ENCODE measurements at places on chromosomes 5 and 9.

DNA sequence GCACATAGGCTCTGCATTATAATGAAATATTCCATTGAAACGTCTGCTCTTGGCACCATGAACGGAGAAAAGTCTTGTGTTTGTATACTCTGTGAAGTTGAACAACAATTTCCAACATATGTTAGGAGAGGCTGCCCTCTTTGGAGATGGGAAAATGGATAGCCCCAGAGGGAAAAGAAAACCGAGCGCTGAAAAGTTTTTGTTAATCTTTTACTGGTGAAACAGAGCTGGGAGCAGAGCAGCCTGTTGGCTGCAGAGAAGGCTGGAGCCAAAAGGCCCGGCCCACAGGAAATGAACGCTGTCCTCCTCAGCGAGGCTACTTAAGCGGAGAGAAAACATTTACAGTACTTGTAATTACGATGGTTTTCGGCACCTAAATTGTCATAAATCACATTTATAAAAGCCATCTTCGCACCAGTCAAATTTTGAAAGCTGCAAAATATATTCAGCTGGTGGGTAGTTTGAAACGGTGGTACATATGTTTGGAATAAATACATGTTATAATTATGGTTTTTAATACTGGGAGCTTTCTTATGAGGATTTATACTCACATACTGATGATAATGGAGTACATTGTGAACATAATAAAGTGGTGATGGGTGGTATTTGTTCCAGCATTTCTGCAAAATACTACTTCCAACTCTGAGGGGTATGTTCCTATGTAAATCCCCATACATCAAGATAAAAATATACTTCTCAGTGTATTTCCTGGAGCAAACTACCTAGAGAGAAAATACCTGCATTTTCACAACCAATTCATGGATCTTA lies 129.6 kb upstream of the CNTLN start:
- no peak for DNase-seq

DNA sequence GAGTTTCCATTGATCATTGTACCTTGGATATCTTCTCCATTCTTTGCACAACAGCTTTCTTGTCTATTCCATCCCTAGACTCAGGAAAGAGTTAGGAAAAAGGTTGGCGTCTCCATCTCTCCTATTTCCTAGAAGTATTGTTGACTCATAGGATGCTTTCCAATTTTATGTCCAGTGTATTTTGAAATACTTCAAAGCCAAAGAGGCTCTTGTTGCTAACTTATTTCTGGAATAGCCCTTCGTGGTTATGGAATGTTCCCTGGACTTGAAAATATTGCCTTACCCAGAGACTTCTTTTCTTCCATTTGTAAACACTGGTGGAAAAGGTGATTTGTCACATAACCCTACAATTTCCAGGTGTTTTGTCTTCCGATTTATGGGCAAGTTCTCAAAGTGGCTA lies 402.3 kb upstream of the ZNF608 start:
- no peak for DNase-seq

DNA sequence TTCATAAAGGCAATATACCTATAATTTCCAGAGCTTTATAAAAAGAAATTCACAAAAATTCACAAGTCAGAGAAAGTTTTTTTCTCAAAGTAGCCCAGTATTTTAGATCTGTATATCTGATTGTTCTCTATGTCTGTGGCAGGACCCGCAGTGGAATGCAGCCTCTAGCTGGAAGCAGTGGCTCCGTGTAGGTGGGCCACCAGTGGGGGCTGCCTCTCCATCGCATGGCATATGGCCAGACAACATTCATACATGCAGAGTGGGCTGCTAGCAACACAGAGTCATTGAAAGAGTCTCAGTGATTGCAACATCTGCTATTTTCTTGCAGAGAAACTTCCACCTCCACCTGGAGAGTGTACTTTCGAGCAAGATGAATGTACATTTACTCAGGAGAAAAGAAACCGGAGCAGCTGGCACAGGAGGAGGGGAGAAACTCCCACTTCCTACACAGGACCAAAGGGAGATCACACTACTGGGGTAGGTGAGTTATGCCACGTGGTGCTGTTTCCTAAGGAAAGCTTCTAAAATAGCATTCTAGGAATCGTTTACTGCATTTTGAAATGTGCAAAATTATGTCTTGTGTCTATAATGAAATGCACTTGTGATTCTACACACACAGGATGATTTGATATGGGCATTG lies 88.5 kb upstream of the SMC5 start:
- no peak for DNase-seq

GRCh38 chr9:129930743-129931142 lies 95.5 kb downstream of the USP20 start:
- no peak for DNase-seq

DNA sequence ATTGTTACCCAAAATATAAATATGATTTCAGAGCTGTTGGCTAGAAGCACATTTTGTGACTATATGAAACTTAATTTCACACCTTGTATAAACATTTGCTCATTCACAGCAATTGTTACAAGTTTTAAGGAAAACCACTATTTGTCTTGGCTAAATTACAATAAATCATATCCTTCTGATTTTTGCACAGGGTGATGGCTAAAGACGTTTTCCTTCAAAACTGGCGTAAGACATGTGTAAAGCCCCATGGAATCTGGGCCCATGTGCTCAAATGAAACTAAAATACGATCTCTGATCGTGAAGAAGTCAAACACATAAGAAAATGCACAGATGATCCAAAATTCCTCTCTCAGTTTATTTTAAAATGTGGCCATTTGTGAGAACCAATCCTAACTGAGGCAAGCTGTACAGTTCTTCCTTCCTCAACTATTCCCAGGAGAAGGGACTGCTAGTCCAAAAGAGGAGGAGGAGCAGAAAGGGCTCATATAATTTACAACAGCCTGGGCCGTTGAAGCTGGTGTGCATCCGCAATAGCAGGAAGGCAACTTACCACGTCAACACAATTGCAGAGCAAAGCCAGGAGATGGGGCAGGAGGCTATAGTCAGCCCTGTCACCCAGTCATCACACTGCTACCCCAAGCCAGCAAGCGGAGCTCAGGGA lies 98.4 kb downstream of the MED27 start:
- DNase-seq, result no peak

- no peak for DNase-seq
Measured at GRCh38 chr5:142438573-142438972, 113.8 kb upstream of the SPRY4 start.

DNA sequence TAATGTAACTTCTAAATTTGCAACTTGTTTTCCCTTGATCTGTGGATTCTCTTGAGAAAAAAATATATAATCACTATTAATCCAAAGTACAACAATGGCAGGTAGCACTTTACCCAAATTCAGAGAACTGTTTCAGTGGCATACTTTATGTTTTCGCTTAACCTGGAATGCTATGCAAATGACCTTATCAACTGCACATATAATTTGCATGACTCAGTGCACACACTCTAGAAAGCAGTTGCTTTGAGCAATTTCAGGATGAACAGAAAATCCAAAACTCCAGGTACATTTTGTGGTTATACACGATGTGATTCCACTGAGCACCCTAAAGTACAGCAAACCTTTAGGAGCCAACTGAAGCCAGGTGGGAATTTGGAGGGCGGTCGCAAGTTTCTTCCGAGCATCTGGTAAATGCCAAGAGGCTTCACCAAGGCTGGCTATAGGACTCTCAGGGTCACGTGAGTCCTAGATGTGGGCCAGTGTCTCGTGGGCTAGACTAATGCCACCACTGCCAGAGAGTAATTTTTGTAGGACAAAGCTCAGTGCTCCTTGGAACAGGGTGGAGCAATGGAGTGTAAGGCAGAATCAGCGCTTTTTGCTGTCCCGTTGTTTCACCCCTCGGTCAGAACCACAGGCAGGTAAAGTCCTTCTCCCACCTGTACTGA lies 37.3 kb downstream of the DMGDH start:
- no peak for DNase-seq

- no peak for DNase-seq
Measured at GRCh38 chr5:71456362-71456743, 902 bp downstream of the BDP1 start.

GRCh38 chr9:113577525-113578261 lies 114.2 kb downstream of the RGS3 start:
- no peak for DNase-seq

GRCh38 chr5:173699966-173700365 lies 83.5 kb upstream of the BOD1 start:
- DNase-seq, result no peak

GRCh38 chr5:34511915-34512314 lies 144.2 kb upstream of the RAI14 start:
- DNase-seq, result no peak

- no peak for DNase-seq
Measured at GRCh38 chr9:22337261-22337660, 109.4 kb upstream of the DMRTA1 start.

DNA sequence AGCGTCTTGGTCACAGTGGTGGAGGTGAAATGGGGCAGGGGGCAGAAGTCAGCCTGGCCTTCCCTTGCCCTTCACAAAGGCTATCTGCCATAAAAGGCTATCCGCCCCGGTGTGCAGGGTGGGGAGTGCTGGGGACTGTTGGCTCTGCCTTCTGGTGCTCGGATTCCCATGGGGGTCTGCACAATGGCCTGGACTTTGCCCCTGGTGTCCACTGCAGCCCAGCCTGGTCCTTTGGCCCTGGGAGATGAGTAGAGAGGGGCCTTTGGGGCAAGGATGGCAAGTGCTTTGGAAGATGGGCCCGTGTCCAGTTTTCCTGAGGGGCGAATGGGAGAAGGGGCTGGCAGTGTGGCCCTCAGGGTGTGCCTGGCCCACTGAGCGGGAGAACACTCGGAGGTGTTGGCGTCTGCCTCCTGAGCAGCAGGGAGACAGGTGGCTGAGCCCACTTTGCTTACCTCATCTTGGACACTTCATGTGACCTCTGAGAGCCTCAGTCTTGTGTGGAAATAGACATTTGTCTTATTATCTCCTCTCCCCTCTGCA lies 69.9 kb downstream of the HSPA4 start:
- no peak for DNase-seq

DNA sequence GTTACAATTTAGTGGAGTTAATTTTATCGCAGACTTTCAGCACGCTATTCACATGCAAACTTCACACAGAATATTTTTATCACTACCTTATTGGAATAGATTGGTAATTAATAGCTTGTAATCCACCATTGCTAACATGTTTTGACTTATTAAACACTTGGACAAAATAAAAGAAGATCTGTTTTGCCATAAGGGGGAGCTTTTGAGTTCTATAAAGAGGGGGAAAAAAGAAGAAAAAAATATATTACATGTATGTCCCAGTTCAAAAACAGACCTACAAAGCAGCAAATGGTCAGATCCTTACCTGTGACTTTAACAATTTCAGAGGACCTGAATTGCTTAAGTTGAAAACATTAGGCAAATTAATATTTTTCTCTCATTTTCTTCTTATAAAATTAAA lies 1.2 kb upstream of the PAPPA start:
- no peak for DNase-seq

DNA sequence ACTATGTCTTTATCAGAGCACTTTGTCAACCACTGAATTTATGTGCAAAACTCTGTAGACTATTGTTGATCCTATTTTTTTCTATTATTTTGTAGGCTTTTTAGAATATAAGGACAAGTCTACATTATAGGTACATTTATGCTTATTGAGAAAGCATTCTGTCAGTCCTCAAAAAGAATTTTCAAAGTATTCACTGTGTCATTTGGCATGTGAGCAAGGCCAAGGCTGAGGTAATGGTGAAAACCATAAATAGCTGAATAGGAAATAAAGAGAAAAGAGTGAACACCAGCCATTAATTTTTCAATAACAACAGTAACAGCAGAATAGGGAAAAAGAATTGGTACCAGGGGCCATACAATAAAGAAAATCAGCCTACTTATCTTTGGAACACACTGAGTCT lies 21.0 kb downstream of the SKIC3 start:
- DNase-seq, result no peak

- no peak for DNase-seq
Measured at GRCh38 chr9:136718345-136719194, 6.2 kb downstream of the DIPK1B start.

GRCh38 chr9:127419348-127419747 lies 4.8 kb upstream of the ZNF79 start:
- DNase-seq, result no peak

DNA sequence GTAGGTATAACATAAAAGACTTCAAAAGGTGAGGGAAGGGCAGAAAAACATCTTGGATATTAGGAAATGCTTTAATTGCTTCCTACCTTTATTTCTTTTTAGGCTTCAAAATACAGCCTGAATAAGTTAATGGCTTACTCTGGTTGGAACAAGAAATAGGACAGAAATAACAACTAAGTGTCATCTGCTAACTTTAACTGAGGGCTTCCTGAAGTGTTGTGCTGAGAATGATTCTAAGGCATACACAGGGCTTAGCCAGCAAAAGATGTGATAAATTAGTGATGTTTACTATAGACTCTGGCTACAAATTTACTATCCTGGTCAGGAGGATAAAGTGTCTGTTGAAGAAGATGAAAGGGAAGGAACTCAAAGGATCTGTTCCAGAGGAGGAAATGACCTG lies 34.2 kb downstream of the ABHD17B start:
- no peak for DNase-seq

- DNase-seq, result peak; percentile 39
Measured at GRCh38 chr5:176540956-176541337, 3.7 kb upstream of the RNF44 start.

- peak; percentile 51 for DNase-seq
Measured at GRCh38 chr5:142110046-142110531, 1.5 kb downstream of the NDFIP1 start.

All from activated CD4-positive, alpha-beta T cell treated with anti-CD3 and anti-CD28 coated beads for 36 hours (primary cell).